ENCODE measurements at places on chromosomes 7 and 10. TPM values are rescaled to one million over a fixed set of nuclear protein-coding genes. Genes with fewer than 3 reads are reported as not detected.

- no peak for DNase-seq
Measured at GRCh38 chr10:95431900-95432342, 129.2 kb downstream of the SORBS1 start.

DNA sequence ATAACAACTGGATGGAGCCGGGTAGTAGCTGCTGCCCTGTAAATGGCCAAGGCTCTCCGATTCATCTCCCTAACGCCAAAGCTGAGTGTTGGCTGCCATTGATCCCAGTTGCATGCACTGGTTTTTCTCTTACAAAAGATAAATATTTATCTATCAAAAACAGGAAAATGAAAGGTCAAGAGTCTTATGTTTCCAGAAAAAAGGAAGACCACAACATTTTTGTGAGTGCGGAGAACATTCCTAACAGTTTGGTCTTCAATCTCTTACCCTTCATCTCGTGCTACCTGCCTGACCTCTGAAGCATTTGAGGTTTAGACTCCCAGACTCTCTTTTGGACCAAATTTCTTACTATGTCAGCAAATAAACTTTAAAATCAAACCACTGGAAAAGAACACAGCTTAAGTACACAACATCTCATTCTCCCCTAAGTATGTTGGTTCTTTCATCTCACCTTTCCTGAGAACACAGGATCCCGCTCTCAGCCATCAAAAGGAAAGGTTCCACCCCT lies 61.6 kb downstream of the SORBS1 start:
- DNase-seq: no peak

NYAP1 gene
- total RNA-seq: 0.99 TPM

HABP2 gene
- total RNA-seq: not detected

DNA sequence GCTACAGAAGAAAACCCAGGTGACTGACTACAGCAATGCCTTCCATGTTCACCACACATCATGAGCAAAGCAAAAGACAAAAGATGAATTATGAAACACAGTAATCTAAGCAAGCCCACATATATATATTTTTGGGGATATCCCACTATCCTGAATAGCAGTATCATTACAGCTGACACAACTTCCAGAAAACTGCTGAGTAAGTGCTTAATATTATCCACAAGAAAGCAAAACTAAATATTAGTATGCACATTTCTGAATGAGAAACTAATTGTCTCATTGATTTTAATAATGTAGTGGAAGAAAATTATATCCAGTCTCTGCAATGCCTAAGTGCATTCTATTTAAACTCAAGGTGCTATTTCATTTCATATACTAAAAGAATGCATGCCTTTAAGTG lies 14.5 kb upstream of the SLC35G1 start:
- no peak for DNase-seq

HSPA12A gene
- total RNA-seq: 16.6 TPM

DNA sequence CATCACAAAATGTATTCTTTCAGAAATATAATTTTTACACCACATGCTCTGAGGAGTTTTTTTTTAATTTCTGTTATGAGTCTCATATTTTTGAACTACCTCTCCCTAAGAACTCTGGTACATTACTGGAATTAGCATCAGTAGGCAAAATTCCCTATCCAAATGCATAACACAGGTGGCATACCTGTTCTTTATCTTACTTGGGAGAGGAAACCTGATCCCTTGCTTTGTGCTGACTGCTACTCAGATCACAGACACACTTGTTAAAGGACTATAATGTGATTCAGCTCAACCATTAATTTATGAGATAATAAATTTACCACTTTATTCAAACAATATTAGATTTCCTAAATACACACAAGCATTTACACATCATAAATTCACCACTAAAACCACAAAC lies 617.2 kb downstream of the GRM8 start:
- DNase-seq: no peak

DNA sequence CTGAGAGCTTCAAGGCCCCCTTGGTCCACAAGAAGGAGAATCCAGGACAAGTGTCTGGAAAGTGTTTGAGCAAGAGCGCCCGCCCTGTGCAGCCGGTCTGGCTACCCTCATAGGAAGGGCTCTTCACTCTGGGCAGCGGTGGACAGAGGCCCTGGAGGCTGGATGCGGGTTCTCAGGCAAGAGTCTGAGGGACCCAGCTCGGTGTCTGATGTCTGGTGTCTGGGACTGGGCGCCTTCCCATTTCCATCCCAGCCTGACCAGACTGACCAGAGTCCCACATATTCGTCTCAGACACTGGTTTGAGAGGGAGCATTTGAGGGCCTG lies 59.8 kb downstream of the HK1 start:
- DNase-seq: no peak

GRCh38 chr7:963236-964078 lies 9.0 kb upstream of the ADAP1 start:
- no peak for DNase-seq

GRCh38 chr7:28858206-28858605 lies 99.9 kb downstream of the TRIL start:
- DNase-seq: peak; percentile 83

DNA sequence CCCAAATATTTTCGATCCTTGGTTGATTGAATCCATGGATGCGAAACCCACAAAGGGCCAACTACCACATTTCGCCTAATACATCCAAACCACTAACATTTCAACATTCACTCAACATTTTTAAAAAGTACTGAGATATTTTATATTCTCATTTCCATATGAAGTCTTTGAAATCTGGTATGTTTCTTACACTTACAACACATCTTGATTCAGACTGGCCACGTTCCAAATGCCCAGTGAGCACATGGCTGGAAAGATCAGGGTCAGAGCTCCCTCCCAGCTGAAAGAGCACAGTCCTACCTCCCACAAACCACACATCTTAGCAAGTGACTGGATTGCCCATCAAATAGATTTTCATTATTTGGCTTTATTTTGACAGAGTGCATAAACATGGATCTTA lies 18.9 kb downstream of the NCAPG2 start:
- no peak for DNase-seq

GRCh38 chr7:28052933-28053332 lies 127.7 kb downstream of the JAZF1 start:
- DNase-seq: peak; percentile 48

OR2A12 gene
- total RNA-seq: not detected

DNA sequence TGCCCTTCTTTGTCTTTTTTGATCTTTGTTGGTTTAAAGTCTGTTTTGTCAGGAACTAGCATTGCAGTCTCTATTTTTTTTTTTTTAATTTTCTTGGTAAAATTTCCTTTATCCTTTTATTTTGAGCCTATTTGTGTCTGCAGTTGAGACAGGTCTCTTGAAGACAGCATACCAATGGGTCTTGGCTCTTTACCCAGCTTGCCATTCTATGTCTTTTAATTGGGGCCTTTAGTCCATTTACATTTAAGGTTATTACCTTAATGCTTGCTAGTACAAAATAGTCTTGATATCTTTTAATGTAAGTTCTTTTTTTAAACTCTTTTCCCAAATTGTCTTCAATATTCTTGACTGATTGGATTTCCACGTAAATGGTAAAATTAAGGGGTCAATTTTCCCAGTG lies 398.3 kb upstream of the CHRM2 start:
- no peak for DNase-seq

- no peak for DNase-seq
Measured at GRCh38 chr7:41149576-41149975, 553.3 kb downstream of the INHBA start.

DNA sequence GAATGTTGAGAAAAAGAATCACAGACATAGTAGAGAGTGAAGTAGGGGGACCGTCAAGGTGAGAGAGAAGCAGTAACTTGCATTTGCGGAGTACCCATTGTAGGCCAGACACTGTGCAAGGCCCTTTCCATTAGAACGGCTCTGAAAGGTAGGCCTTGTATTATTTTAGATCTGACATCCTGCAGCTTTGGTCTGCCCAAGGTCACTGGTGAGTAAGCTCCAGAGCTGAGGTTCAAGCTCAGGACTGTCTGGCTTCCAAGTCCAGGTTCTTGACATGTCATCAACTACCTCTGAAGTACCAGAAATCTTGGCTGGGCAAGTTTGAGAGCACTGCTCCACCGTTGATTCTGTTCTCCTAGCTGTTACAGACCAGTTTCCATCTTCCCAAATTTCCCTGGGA lies 13.2 kb upstream of the EVX1 start:
- no peak for DNase-seq

MAGI2 gene
- total RNA-seq: 7.7 TPM

- no peak for DNase-seq
Measured at GRCh38 chr7:24891311-24891735, 88.7 kb downstream of the OSBPL3 start.

TRIM4 gene
- total RNA-seq: 22.3 TPM

GRCh38 chr7:48458701-48459524 lies 287.7 kb downstream of the ABCA13 start:
- no peak for DNase-seq

PNLIPRP1 gene
- total RNA-seq: not detected

RNF32 gene
- total RNA-seq: 1.6 TPM

- no peak for DNase-seq
Measured at GRCh38 chr7:141200191-141201108, 126.6 kb downstream of the TMEM178B start.

DNA sequence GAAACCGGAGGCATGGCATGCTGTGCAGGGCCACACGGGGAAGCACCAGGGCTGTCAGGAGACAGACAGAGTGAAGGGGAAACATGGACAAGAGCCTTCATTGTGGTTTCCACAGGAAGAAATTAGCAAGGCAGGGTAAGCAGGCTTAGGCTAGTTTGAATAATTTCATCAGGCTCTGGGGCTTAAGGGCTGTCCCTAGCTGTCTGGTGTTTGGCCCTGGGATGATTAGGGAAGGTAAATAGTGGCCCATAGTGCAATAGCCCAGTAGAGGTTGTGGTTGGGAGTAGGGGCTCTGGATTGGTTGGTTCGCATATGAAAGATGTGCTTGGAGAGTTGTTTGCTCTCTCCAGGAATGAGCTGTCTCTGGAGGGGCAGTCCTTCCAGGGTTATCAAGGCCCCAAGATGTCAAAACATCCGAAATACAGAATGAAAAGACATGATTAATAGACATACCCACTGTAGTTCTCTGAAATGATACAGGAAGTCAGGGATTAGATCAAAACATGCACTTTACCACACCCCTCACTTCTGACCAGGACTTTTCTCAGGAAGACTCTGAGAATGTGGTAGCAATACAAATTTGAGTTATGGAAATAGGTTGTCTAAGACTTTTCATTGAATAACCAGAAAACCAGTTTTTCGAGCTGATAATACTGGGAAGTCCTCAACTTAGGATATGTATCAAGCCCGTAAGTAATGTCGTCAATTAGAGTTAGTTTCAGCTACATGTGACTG lies 224.9 kb upstream of the NFE2L3 start:
- DNase-seq: no peak

TCAF2 gene
- total RNA-seq: 1.9 TPM

DNA sequence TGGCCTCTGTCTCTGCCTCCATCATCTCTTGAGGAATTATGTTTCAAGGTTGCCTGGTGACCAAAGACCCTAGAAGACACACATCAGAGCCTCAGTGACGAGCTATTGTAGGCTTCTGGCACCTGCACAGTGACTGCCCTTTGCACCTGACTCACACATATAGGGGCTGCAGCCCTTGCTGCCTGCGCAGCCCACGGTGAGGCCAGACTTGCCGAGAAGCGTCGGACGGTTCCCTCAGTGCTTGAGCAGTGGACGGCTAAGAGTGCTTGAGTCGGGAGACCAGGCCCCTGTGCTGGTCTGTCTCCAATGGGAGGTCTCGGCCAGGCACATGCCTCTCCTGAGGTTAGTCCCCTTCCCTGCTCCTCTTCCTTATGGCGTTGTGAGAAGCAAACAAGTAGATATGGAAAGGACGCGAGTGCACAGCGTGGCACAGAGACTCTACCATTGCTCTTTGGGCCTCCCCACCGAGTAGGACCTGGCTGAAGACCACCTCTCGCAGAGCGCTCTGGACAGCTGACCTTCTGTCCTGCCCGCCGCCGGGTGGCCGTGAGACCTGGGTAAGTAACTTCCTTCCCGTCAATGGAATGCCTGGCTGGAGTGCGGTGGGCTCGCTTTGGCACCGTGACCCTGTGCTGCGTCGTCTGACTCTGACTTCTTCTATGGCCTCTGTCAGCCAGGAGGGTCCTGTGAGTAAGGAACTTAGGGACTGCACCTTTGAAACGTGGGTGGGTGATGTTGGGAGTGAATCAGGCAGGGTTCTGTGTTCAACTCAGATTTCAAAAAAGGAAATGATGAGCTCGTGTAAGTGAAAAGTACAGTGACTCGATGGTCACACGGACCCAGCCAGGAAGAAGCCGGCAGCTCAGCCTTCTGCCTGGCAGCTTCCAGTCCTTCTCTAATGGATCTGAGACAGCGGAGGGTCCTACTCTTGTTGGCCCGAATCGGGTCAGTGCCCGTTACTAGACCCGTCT lies 33.7 kb downstream of the ZNF775 start:
- no peak for DNase-seq

Data from HFFc6 (cell line).